Fibroblast of pulmonary artery (primary cell): ENCODE measurements at places on chromosomes 12 and 14.
A peak's percentile ranks its signal among the peaks of the same experiment; 100 is the strongest.

- DNase-seq = no peak
Measured at GRCh38 chr14:104634886-104635570, 30.5 kb upstream of the TMEM179 start.

DNA sequence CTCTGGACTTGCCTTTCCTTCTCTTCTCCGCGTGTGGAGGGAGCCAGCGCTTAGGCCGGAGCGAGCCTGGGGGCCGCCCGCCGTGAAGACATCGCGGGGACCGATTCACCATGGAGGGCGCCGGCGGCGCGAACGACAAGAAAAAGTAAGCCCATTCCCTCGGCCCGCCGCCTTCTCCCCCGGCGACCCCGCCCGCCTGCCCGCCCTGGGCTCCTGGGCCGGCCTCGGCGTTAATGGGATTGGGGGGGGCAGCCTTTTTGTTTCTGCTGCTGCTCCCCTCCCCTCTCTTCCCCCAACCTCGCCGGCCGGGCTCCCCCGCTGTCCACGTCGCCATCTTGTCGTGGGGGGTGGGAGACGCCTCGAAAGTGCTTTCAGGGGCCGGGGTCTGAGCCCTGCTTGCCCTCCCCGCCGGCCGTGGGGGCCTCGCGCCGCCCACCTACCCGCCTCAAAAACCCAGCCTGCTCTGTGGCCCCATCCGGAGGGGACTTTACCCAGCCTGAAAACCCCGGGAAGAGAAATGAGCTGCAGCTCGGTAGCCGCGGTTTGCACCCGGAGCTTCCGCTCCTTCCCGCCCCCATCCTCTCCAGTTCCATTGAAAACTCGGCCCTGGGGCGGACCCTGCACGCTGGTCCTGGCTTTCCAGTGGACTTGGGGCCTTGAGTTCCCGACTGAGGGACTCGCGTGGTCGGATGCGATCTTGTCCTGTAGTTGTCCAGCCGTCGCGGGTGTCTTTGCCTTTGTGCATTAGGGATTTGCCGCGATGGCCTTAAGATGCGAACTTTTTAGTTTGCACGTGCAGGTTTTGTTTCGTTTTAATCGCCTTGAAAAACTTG, 598 bp downstream of the HIF1A start:
- DNase-seq = peak; percentile 77

- DNase-seq = no peak
Measured at GRCh38 chr14:58541633-58542022, 96.1 kb upstream of the DACT1 start.

- no peak for DNase-seq
Measured at GRCh38 chr12:113221997-113222729, 899 bp downstream of the TPCN1 start.

DNA sequence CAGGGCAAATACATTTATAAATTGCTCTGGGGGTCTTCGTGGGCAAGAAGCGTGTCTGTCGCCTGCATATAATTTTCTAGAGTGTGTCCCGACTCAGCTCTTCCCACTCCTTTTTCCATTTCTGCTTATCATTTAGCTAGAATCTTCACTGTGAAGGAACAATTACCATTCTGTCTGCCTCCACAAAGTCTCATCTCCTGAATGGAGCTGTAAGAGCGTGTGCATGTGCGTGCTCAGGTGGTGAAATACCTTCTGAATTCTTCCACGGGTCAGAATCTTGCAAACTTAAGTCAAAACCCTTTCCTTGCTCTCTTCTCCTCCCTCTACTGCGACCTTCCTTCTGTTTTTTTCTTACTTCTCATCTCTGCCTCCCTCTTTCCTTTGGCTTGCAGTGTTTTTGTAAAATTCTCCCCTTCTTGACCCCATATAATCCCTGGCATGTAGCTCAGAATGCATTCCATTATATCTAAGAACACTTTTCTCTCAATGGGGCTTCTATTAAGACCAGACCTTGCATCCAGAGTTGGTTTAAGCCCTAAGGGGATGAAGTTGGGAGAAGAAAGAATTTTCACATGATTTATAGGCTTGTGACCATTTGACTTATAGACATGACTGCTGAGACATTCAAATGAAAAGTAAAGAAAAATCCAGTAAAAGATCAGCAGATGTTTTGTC, 25.0 kb upstream of the GSG1 start:
- no peak for DNase-seq
